ENCODE measurements at places on chromosomes 3 and 15.

- DNase-seq: no peak
Measured at GRCh38 chr3:104596054-104596453, 770.7 kb upstream of the ALCAM start.

DNA sequence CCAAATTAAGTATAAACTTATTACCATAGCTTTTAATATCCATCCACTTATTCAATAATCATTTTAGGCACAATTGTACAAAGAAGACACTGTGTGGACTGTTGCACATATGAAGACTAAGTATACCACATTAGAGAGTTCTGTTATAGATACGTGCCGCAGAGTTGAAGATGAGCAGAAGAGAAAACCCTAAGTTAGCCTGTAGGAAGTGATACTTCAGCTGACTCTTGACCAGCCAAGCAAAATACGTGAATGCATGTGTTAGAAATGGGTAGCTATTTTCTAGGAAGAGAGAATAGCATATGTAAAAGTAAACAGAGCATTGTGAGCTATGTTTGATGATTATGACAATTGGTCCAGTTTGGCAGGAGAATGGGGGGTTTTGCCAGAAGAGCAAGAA lies 272.0 kb upstream of the ATP11B start:
- no peak for DNase-seq

GRCh38 chr15:29740692-29741311 lies 81.5 kb downstream of the TJP1 start:
- no peak for DNase-seq

GRCh38 chr3:100260081-100260684 lies 609 bp upstream of the TBC1D23 start:
- no peak for DNase-seq

GRCh38 chr3:71175691-71176365 lies 407.7 kb downstream of the FOXP1 start:
- no peak for DNase-seq

GRCh38 chr3:133188996-133189395 lies 150.8 kb downstream of the TMEM108 start:
- DNase-seq: no peak

DNA sequence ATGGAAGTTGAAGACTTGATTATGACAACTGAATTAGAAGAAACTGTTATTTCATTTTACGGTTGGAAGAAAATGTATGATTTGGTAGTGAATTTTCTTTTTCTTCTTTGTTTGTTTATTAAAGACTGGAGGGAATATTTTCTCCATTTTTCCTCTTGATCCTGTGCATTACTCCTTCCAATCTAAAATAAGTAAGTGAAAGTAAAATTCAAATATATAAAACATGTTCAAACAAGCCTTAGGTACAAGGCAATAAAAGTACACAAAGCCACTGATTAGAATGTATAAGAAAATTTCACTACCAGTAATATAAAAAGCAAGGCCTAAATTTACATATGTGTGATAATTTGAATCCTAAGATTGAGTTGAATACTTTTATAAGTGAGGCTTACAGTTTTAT lies 181.2 kb upstream of the MME start:
- DNase-seq: no peak

- no peak for DNase-seq
Measured at GRCh38 chr3:173440514-173440913, 43.0 kb downstream of the NLGN1 start.

- DNase-seq: peak; percentile 96
Measured at GRCh38 chr3:49021213-49021812, 608 bp upstream of the NDUFAF3 start.

GRCh38 chr3:11465744-11466616 lies 177.7 kb downstream of the VGLL4 start:
- no peak for DNase-seq

- no peak for DNase-seq
Measured at GRCh38 chr3:107206141-107206540, 171.1 kb upstream of the CCDC54 start.

- DNase-seq: no peak
Measured at GRCh38 chr3:27573780-27574437, 89.7 kb upstream of the SLC4A7 start.

DNA sequence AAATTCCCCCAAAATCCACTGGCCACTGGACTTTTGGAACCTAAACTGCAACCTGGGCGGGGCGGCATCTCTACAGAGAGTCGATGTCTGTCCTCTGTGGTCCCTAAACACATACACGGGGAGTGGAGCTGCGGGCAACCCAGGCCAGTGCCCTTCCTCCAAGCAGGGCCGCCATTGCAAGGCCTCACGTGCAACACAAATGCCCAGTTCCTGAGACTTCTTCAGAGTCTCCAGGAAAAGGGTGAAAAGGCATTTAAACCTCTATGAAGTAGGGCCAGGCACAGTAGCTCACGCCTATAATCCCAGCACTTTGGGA lies 4.9 kb downstream of the MUC4 start:
- DNase-seq: no peak

GRCh38 chr3:32371461-32372212 lies 20.0 kb upstream of the CMTM7 start:
- DNase-seq: no peak

DNA sequence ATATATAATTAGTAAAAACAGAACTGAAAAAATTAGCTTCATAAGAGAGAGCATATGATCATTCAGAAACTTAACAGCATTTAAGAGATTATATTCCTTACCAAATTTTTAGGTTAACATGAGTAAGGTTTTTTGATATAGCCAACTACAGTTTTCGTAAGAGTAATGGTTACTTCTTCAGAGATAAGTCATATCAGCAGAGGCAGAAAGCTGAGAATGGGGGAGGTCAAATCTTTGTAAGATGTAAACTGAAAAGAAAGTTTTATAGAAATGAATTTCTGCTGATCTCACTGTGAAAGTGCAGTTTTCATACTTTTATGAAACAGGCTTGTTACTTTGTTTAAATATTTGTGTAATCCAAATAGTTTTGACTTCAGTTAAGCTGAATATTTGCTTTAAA lies 193.3 kb downstream of the ZBTB20 start:
- no peak for DNase-seq

DNA sequence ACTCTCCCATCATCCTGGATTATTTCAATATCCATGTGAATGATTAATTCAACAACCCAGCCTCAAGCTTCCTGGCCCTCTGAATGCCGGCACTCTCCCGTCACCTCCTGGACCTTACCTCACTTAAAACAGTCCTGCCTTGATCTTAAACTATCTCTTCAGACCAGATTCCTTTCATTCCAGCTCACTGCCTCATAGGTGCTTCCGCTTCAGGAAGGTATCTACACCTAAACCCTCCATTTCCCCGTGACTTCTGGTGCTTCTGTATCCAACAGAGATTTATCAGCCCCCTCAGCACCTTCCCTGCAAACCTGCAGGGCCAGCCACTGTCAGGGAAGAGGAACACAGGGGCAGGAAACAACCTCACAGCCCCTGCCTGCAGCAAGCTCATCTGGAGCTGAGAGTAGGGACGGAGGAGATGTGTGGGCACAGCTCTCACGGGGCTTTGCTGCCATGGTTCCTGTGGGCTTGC lies 98.9 kb upstream of the TJP1 start:
- no peak for DNase-seq

DNA sequence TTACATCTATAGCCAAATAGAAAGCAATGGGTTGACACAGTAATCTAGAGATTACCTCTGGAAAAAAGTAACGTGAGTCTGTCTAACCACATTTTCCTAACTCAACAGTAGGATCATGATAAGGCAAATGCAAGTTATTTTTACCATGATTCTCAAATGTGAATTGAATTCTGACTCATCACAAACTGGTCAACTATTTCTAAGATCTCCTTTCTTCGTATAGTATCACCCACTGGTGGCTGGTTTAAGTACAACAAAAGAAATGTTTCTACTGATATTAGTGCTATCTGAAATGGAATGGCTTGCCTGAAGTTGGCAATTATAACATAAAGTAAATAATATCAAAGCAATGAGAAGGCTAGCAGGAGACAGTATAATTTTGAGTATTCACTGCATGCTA lies 102.2 kb downstream of the ABI3BP start:
- DNase-seq: no peak

DNA sequence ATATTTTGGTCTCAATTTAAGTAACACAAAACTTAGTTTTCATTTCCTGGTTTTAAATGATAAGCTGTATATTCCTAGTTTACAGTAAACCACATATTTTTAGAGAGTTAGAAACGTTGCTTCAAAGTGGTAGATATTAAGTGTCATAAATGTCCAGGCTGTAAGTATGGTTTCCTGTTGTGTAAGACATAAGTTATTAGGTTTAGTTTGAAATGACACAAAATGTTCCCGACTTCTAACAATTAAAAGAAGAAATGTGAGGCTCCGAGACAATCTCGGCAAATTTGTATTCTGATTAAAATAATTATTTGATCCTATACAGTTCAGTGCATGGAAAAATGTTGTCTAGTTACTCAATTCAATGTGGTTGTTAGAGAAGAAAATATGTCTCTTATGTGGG lies 387.3 kb downstream of the EPHA3 start:
- DNase-seq: no peak

DNA sequence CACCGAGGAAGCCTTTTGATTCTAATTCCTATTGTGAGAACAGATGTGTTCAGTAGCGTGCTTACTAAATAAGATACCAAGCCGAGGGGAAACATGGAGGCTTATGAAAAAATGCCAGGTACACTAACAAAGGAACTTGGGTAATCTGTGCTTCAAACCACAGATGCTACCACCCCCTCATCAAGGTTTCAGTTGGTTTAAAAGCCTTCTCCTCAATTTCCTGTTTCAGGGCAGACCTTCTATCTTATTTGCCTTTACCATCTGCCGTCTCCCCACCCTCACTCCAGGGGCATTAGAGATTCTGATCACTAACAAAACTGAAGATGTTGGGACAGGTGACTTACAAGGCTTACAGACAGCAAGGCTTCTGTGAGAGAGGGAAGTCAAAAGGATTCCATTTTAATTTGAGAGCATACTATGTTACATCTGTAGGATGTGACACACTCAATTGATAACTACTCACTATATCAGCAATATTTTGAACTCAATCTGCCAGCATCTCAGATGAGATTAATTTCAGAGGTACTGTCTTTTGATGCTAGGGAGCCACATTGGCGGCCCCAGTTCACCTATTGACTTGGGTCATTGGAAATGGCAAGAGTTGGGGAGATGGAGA lies 60.6 kb upstream of the PLCL2 start:
- DNase-seq: no peak

GRCh38 chr3:50163572-50164455 lies 8.7 kb downstream of the SEMA3F start:
- DNase-seq: no peak

DNA sequence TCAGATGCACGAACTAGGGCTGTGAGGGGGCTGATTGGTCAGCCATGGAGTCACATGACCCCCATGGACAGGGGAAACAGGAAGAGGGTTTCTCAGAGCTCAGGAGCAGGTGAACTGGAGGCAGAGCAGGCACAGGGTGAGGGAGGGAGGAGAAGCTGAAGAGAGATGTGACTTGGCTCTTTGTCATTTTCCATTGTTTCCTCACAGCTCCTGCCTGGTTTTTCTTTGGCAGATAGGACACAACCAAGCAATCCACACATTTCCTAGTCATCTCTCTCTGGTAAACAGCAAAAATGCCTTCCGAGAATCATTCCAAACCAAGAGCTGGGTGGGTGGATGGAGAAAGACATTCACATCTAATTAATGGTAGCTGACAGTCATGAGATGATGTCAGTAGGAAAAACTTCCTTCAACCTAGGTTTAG lies 43.4 kb upstream of the LMCD1 start:
- DNase-seq: no peak

GRCh38 chr15:84856731-84857417 lies 27.6 kb upstream of the SLC28A1 start:
- no peak for DNase-seq

GRCh38 chr15:23387621-23388190 lies 33.2 kb downstream of the GOLGA8S start:
- no peak for DNase-seq

DNA sequence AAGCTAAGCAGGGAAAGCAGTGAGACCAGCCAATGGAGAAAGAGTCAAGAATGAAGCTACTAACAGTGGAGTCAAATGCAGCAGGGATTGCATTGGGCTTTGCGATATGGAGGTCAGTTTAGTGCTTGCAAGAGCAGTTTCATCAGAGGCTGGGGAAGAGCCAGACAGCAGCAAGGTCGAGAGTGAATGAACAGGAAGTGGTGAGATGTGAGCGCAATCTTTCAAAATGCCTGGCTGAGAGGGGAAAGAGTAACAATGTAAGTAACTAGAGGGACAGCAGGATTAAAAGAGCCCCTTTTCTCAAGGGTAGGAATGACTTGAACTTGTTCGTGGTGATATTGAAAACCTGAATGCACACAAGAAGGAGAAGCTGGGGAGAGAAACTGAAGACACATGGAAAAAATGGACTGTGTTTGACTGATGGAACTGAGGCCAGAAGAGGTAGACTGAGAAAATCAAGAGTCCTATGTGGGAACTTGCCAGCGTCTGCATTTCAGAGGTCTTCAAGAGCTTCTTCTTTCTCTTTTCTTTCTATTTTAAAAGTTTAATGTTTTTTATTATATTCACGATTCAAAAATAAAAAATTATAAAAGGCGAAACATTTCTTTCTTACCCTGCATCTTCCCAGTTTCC lies 30.6 kb upstream of the GPR160 start:
- DNase-seq: no peak

DNA sequence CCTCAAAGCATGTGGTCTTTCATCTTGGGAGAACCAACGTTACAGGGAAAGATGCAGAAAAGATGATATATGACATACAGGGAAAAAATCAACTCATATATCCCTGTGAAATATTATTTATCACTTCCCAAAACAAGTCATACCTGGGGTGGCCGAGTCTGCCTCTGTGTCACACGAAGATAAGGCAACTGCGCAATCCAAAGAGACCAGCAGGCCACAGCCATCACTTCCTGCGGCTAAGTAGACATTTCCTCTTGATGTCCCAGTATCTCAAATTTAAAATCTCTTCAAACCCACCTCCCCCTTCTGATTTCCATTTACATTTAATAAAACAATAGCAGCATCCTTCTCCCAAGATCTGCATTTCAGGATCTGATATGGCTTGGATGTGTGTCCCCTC lies 71.5 kb downstream of the IGF2BP2 start:
- no peak for DNase-seq

GRCh38 chr3:187941848-187942194 lies 196.6 kb upstream of the BCL6 start:
- no peak for DNase-seq

DNA sequence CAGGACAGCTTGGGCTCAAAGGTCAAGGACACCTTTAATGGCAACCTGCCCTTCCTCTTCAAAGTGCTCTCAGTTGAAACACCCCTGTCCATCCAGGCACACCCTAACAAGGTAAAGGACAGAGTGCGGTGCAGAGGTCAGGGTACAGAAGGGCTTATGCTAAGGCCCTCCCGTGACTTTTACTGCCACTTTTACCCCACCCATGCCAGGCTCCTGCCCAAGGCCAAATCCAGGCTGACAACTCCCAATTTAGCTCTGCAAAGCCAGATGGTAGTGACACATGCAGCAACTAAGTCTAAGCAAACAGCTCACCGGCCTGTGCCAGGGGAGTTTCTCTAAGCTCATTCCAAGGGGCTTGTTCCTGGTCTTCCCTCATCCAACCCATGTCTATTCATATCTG lies 1.6 kb downstream of the MPI start:
- no peak for DNase-seq

DNA sequence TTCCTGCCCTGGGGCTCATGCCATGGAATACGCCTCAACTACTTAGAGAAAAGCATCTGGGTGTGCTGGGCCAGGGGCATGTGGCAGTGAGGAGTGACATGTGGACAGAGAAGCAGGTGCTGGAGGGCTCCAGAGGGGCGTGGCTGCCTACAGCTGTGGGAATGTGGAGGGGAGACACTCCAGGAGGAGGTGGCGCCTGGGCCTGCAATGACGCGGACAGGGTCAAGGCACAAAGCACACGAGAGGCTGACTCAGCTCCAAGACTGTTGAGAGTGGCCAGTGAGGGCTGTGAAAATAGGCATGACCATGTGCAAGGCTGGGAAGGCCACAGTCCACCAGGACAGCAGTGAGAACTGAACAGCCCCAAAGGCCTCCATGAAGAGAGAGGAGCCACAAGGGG lies 48.5 kb downstream of the PTH1R start:
- DNase-seq: no peak
